ENCODE measurements at places on chromosomes 12 and 14.

GRCh38 chr14:91377700-91378652 is 39.6 kb downstream of the CCDC88C start:
- DNase-seq = no peak

DNA sequence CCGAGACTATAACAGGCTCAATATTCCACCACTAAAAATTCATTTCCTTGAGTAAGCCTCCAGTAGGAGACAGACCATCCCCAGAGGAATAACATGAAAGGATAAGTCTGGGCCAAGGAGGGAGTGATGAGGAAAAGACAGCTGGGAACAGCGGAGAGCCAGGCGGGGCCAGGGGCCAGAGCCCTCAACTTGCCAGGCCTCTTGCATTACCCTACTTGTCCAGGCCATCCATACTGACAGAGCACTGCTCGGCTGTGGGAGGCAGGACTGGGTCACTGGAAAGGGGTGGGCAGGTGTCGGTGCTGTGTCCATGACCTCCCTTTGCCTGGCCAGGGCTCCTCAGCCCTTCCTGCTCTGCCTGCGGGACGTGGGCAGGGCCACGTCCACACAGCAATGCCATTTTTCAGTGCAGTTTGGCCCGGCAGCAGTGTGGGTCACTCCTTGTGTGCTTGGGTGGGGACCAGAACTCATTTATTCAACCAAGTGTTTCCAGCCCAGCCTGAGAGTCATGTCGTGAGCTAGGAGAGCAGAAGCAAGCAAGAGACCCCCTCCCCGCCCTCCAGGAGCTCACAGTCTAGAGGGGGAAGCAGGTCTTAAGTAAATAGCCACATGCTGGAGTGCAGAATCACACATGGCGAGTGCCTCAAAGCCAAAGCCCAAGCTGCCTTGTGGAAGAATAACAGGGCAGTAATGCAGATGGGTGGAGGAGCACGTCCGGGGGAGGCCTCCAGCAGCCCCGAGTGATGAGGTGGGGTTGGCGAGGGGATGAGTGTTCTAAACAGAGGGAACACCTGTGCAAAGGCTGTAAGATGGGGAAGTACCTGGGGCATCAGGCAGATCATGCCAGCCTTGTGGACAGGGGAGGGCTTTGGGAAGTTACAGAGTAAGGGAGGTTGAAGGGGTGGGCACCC is 8.9 kb upstream of the FAIM2 start:
- DNase-seq = no peak

- no peak for DNase-seq
These were observed 162.2 kb upstream of the EGLN3 start for GRCh38 chr14:34113005-34113511.

GRCh38 chr12:50218386-50218785 is 51.2 kb upstream of the CERS5 start:
- no peak for DNase-seq

- no peak for DNase-seq
These were observed 419.6 kb downstream of the MED13L start for GRCh38 chr12:115857923-115858322.

- no peak for DNase-seq
These were observed 24.3 kb upstream of the SUPT16H start for GRCh38 chr14:21408147-21408546.

GRCh38 chr12:123115409-123116121 is 35.3 kb downstream of the PITPNM2 start:
- no peak for DNase-seq

GRCh38 chr12:12503384-12504078 is 59.1 kb downstream of the DUSP16 start:
- DNase-seq = no peak

GRCh38 chr12:39592295-39592694 is 27.3 kb downstream of the ABCD2 start:
- DNase-seq = no peak

All from stimulated activated CD8-positive, alpha-beta memory T cell treated with anti-CD3 and anti-CD28 coated beads, Interleukin-15, amount 100 ng/mL, for 24 hours (primary cell).